ENCODE measurements at places on chromosomes 3 and 15. TPM values are rescaled to one million over a fixed set of nuclear protein-coding genes. Genes with fewer than 3 reads are reported as not detected.

The GRK7 gene
- not detected for polyA plus RNA-seq

The GALNT15 gene
- not detected for polyA plus RNA-seq

The CHRNA5 gene
- polyA plus RNA-seq, result 19.6 TPM

The SMCO1 gene
- not detected for polyA plus RNA-seq

The CACNA2D3 gene
- polyA plus RNA-seq, result not detected

The ELL3 gene
- polyA plus RNA-seq, result 22.9 TPM

The ERC2 gene
- polyA plus RNA-seq, result 0.12 TPM

DNA sequence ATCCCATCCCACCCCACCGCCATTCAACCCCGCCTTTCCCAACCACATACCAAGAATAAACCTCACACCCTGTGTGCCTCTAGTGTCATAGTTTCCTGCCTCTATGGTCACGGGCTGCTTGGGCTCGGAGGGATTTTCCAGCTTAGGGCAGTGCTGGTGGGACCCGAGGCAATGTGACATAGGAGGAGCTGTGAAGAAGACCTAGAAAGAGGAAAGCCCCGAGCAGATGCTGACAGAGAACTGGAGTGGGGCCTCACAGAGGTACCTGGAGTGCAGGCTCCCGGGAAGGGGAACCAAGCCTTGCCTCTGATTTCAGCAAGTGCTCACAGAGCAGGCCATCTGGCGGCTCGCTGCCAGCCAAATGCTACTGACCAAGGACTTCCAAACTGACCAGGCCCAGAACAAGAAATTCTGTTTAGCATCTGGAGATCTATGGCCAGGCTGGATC lies 27.5 kb downstream of the BHLHE40 start:
- DNase-seq, result peak; percentile 95
- no peaks in the 10 kb centered on the region for H3K36me3 ChIP-seq
- H3K27ac ChIP-seq, result peak overlapping the region; percentile 94

- no peak for DNase-seq
- no peaks in the 10 kb centered on the region for H3K27me3 ChIP-seq
These were observed 122.7 kb downstream of the DGKG start for GRCh38 chr3:186239321-186239720.

- H3K27ac ChIP-seq, result no peak overlapping the region
- H3K4me1 ChIP-seq, result no peaks in the 10 kb centered on the region
- H3K4me3 ChIP-seq, result no peak overlapping the region
- no peaks in the 10 kb centered on the region for H3K36me3 ChIP-seq
These were observed 56.5 kb upstream of the PARL start for GRCh38 chr3:183941216-183941615.

GRCh38 chr3:69972672-69973071 lies 26.9 kb upstream of the SAMMSON start:
- no peak overlapping the region for H3K4me3 ChIP-seq
- no peak overlapping the region for H3K27ac ChIP-seq
- H3K36me3 ChIP-seq, result no peaks in the 10 kb centered on the region
- no peak for DNase-seq
- no peaks in the 10 kb centered on the region for H3K4me1 ChIP-seq

DNA sequence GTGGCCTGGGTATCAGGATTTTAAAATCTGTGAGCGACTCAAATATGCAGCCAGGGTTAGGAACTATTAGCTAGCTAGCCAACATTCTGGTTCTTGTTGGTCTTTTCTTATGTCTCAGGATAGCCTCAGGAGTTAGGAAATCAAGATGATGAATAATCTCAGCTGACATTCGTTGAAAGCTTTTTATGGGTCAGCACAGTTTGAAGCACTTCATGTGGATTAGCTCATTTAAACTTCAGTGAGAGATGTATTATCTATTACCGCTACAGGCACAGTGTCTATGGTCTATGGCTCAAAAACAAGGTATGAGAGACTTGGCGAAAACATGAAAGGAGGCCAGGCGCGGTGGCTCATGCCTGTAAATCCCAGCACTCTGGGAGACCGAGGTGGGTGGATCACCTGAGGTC lies 187.5 kb upstream of the THRB start:
- no peaks in the 10 kb centered on the region for H3K4me1 ChIP-seq
- no peaks in the 10 kb centered on the region for H3K36me3 ChIP-seq

GRCh38 chr15:72421484-72421883 lies 23.4 kb downstream of the TMEM202 start:
- no peak overlapping the region for H3K27ac ChIP-seq
- no peak overlapping the region for H3K4me3 ChIP-seq
- H3K4me1 ChIP-seq, result no peaks in the 10 kb centered on the region
- no peaks in the 10 kb centered on the region for H3K36me3 ChIP-seq
- H3K27me3 ChIP-seq, result peaks cover 2% of the 10 kb centered on the region
- no peak for DNase-seq

- H3K4me1 ChIP-seq, result no peaks in the 10 kb centered on the region
- H3K27ac ChIP-seq, result no peak overlapping the region
- DNase-seq, result no peak
- no peak overlapping the region for H3K4me3 ChIP-seq
These were observed 686 bp downstream of the MYRIP start for GRCh38 chr3:39809995-39810595.

GRCh38 chr3:39098473-39099000 lies 8.9 kb downstream of the GORASP1 start:
- no peak overlapping the region for H3K4me3 ChIP-seq
- no peak overlapping the region for H3K27ac ChIP-seq
- peaks cover 21% of the 10 kb centered on the region for H3K36me3 ChIP-seq
- no peaks in the 10 kb centered on the region for H3K27me3 ChIP-seq
- no peak for DNase-seq

DNA sequence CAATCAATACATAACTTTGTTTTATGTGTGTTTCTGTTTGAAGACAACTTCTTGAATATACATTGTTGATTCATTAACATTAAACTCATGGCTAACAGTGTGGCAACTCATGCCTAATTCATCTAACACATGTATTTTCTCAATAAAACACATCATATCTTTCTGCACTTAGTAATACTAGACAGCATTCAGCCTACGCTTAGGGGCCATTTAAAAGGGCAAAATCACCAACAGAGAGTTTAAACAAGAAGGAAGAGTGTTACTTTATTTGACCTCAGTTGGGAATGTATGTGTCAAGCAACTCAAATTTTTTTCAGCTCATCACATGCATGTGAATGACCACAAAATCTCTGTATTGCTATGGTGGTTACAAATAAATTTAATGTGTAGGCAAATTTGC lies 128.8 kb upstream of the AADACL2 start:
- H3K4me1 ChIP-seq, result no peaks in the 10 kb centered on the region
- no peaks in the 10 kb centered on the region for H3K36me3 ChIP-seq
- H3K27ac ChIP-seq, result no peak overlapping the region
- no peak for DNase-seq
- no peak overlapping the region for H3K4me3 ChIP-seq

- no peak for DNase-seq
- no peak overlapping the region for H3K4me3 ChIP-seq
- H3K27me3 ChIP-seq, result no peaks in the 10 kb centered on the region
These were observed 76.3 kb downstream of the SMARCC1 start for GRCh38 chr3:47705391-47705790.

DNA sequence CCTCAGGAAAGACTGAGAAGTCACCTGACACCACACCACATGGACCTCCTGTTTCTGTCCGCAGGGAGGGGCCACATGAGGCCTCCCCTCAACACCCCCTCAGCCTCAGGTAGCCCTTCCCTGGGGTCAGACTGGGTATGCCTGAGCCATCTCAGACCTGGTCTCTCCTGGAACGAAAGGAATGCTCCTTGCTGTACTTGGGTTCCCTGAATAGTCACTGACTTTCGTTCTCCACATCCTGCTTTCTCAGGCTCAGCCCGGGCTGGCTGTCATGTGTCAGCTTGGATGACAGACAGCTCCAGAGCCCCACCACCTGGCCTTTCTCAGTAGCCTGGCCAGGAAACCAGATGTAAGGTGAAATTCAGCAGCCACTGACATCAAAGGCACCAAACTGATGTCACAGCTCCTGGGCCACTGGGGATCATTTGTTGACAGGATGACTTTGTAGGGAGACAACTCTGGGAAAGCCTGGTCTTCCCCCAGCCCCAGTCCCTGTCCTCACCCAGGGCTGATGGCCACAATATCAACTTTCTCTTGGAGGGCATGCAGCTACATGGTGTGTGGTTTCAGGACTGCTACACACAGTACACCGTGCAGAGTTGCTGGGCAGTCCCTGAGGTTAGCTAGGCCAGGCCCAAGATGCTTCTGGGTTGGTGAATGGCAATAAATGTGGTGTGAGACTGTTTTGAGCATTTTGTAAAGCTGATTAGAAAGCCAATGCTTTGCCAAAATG lies 141.4 kb upstream of the MRPS22 start:
- no peaks in the 10 kb centered on the region for H3K27me3 ChIP-seq
- DNase-seq, result no peak
- no peaks in the 10 kb centered on the region for H3K36me3 ChIP-seq
- H3K4me1 ChIP-seq, result peaks cover 5% of the 10 kb centered on the region
- H3K4me3 ChIP-seq, result no peak overlapping the region

DNA sequence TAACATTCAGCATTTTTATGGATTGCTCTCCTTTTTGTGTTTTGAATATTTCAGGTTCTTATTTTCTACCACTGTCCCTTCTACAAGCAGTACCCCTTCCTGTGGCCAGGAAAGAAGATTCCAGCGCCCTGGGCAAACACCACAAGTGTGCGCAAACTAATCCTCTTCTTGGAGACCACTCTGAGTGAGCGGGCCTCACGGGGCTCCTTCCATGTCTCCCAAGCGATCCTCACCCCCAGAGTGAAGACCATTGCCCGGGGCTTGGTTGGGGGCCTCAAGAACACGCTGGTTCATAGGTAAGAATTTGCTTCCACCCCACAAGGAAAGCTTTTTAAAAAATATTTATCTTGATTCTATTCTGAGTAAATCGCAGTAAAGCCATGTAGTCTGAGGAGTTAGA lies 118.7 kb upstream of the ZBED2 start:
- no peak for DNase-seq
- no peaks in the 10 kb centered on the region for H3K27me3 ChIP-seq
- no peak overlapping the region for H3K27ac ChIP-seq
- no peaks in the 10 kb centered on the region for H3K4me1 ChIP-seq
- no peaks in the 10 kb centered on the region for H3K36me3 ChIP-seq

- no peaks in the 10 kb centered on the region for H3K36me3 ChIP-seq
- DNase-seq, result no peak
- H3K4me3 ChIP-seq, result no peak overlapping the region
- no peaks in the 10 kb centered on the region for H3K4me1 ChIP-seq
- no peak overlapping the region for H3K27ac ChIP-seq
These were observed 8.4 kb upstream of the COMMD4 start for GRCh38 chr15:75327491-75327890.

- H3K27ac ChIP-seq, result no peak overlapping the region
- H3K36me3 ChIP-seq, result no peaks in the 10 kb centered on the region
- no peak for DNase-seq
- H3K4me3 ChIP-seq, result no peak overlapping the region
These were observed 94.2 kb upstream of the THRB start for GRCh38 chr3:24588629-24589512.

DNA sequence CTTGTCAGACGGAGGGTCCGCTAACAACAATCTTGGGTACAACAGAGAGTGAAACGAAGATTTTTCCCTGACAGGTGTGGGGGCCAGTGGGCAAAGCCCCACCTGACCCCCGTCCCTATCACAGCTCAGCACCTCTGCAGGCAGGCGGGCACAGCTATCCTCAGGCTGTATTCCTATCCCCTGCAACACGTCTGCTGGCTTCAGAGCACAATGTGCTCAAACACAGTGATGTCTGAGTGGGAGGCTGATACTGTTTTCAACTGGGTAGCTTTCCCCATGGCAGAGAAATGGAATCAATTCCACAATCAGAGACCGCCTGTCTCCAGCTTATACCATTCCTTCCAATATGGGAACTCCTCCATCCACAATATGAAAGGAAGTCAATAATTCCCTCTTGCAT lies 28.0 kb downstream of the TLE3 start:
- H3K27me3 ChIP-seq, result no peaks in the 10 kb centered on the region
- H3K4me1 ChIP-seq, result no peaks in the 10 kb centered on the region
- H3K27ac ChIP-seq, result no peak overlapping the region
- H3K4me3 ChIP-seq, result no peak overlapping the region
- H3K36me3 ChIP-seq, result peaks cover 77% of the 10 kb centered on the region
- no peak for DNase-seq

GRCh38 chr3:23475446-23475845 lies 272.3 kb downstream of the UBE2E2 start:
- no peaks in the 10 kb centered on the region for H3K4me1 ChIP-seq
- H3K27me3 ChIP-seq, result no peaks in the 10 kb centered on the region
- H3K27ac ChIP-seq, result no peak overlapping the region

GRCh38 chr15:85754989-85755388 lies 39.7 kb downstream of the KLHL25 start:
- H3K4me1 ChIP-seq, result no peaks in the 10 kb centered on the region
- no peak for DNase-seq
- no peaks in the 10 kb centered on the region for H3K36me3 ChIP-seq
- H3K4me3 ChIP-seq, result no peak overlapping the region
- no peak overlapping the region for H3K27ac ChIP-seq

DNA sequence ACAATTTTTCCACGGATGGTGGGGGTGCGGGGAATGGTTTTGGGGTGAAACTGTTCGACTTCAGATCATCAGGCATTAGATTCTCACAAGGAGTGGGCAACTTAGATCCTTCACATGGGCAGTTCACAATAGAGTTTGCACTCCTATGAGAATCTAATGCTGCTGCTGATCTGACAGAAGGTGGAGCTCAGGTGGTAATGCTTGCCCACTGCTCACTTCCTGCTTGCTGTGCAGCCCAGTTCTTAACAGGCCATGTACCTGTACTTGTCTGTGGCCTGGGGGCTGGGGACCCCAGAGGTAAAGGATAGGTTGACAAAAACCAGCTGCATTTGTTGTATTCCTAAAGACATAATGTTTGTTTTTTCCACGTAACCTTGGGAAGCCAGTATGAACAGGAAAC lies 16.0 kb downstream of the DZIP3 start:
- peaks cover 9% of the 10 kb centered on the region for H3K4me1 ChIP-seq
- H3K27me3 ChIP-seq, result no peaks in the 10 kb centered on the region
- DNase-seq, result no peak

DNA sequence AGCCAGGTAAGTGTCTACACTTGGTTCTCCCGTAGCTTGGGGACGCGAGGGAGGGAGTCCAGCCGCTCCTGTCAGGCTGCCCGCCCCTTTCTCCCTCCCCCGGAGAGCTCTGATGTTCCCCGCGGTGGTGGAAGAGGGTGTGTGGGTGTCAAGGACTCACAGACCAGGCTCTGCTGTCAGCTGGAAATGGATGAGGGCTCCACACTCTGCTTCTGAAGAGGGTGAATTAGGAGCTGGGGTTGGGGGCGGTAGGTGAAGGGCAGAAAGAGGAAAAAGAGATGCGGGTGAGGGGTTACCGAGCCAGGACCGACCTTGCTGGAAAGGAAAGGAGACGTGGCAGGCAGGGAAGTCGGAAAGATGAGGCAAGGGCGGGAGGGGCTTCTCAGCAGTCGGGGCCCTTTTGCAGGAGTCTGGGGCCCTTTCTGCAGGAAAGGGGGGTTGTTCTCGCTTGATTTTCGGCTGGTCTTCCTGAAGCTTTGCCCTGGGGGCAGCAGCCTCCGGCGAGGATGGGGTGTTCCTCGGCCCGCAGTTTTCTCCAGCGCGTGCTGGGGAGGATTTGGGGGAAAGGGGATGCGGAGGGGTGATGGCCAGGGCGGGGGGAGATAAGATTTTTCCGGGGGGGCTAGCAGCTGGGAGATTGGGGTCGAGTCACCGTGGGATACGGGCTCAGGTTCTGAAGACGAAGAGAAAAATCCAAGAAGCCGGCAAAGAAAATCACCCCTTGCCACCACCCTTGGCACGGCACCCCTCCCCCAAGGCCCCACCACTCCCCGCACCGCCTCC lies 602 bp upstream of the BAHD1 start:
- H3K4me3 ChIP-seq, result peak overlapping the region; percentile 74
- no peak overlapping the region for H3K27ac ChIP-seq
- no peak for DNase-seq
- peaks cover 19% of the 10 kb centered on the region for H3K4me1 ChIP-seq

- H3K36me3 ChIP-seq, result no peaks in the 10 kb centered on the region
- DNase-seq, result no peak
- no peaks in the 10 kb centered on the region for H3K27me3 ChIP-seq
- no peak overlapping the region for H3K27ac ChIP-seq
- no peaks in the 10 kb centered on the region for H3K4me1 ChIP-seq
These were observed 1007.2 kb upstream of the ALCAM start for GRCh38 chr3:104359546-104359945.

All from GM12878 (cell line).